ENCODE measurements at places on chromosomes 13 and 19. TPM values are rescaled to one million over a fixed set of nuclear protein-coding genes. Genes with fewer than 3 reads are reported as not detected.

Gene USE1
- total RNA-seq = 20.1 TPM

Gene LGALS14
- total RNA-seq = not detected

DNA sequence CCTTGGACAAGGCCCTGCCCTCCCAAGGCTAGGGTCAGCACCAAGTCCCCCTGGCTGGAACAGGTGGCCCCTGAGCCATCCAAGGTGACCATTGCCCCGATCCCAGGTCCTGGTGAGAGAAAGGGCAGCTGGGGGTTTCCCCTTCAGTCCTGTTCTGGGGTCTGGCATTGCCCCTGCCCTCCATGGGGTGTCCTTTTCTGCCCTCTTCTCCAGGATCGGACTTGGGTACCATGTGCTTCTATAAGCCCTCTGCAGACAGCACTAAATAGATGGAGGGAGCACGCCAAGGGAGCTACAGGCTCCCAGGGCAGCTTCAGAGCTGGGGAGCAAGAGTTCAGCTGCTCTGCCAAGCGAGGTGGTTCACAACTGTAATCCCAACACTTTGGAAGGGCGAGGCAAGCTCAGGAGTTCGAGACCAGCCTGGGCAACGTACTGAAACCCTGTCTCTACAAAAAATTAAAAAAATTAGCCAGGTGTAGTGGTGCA, 13.5 kb upstream of the KCNN1 start:
- DNase-seq = no peak

- DNase-seq = no peak
These were observed 11.4 kb downstream of the CARD8 start for GRCh38 chr19:48244281-48244680.

- DNase-seq = no peak
These were observed 209.9 kb downstream of the TEX29 start for GRCh38 chr13:111530137-111530870.

DNA sequence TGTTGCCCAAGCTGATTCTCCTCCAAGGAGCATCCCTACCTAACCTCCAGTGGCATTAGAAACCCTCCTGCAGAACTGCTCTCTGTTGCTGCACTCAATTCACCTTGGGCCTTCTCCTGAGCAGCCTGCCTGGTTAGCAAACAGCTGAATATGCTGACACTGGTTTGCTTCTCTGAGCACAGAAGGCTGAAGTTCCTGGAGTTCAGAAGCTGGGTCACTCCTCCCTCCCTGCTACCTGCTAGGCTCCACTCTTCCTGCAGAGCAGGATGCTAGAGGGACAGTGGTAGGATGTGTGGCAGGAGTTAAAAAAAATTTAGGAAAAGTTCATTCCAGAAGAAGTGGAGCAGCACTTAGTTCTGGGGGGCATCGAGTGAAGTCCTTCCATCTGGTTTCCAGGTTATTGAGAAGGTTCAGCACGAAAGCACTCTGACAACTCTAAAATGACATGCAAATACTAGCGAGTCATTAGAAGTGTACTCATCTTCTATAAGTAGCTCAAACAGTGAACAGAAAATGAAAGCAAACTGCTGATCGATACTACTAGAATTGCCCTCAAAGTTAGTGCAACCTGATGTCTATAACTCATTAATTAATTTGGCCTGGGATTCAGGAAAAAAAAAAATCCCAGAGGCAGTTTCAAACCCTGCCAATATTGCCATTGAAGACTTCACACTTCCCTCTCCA, 293.7 kb downstream of the POU4F1 start:
- no peak for DNase-seq

DNA sequence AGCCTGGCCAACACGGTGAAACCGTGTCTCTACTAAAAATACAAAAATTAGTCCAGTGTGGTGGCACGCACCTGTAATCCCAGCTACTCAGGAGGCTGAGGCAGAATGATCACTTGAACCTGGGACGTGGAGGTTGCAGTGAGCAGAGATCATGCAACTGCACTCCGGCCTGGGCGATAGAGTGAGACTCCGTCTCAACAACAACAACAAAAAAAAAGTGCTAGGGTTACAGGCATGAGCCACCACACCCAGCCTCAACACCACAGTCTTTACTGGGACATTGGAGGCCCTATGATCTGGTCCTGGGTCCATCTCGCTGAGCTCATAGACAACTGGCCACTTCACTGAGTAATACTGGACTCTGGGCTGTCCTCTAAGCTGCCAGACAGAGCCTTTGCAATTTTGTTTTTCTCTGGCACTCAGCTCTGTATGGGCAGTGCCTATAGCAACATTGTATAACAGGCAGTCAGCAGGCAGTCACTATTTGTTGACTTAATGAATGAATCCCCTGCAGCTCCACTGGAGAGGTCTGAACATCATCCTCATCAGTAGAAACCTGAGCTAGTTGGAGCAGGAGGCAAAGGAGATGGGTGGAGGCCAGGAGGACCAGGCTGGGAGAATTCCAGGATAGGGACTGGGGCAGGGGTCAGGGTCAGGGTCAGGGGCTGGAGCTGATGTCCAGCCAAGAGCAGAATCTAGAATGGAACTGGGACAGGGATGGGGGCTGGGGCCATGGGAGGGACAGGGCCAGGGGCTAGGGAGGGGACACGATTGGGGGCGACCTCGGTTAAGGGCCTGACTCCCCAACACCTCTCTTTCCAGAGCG, 8.1 kb downstream of the BLOC1S3 start:
- DNase-seq = no peak

Data from body of pancreas (tissue), 4 donors.